Tibial nerve (tissue), 4 donors: ENCODE measurements at places on chromosomes 7 and 10.
A peak's percentile ranks its signal among the peaks of the same experiment; 100 is the strongest.

- no peak overlapping the region for H3K4me3 ChIP-seq
- H3K4me1 ChIP-seq: no peaks in the 10 kb centered on the region
- no peak overlapping the region for H3K27ac ChIP-seq
These were observed 44.0 kb upstream of the SVOPL start for GRCh38 chr7:138745189-138745588.

GRCh38 chr10:131979336-131979735 lies 2.4 kb downstream of the BNIP3 start:
- no peaks in the 10 kb centered on the region for H3K27me3 ChIP-seq
- H3K4me3 ChIP-seq: no peak overlapping the region
- H3K27ac ChIP-seq: peak overlapping the region; percentile 71
- no peak for DNase-seq
- H3K4me1 ChIP-seq: peaks cover 34% of the 10 kb centered on the region
- H3K36me3 ChIP-seq: peaks cover 19% of the 10 kb centered on the region

DNA sequence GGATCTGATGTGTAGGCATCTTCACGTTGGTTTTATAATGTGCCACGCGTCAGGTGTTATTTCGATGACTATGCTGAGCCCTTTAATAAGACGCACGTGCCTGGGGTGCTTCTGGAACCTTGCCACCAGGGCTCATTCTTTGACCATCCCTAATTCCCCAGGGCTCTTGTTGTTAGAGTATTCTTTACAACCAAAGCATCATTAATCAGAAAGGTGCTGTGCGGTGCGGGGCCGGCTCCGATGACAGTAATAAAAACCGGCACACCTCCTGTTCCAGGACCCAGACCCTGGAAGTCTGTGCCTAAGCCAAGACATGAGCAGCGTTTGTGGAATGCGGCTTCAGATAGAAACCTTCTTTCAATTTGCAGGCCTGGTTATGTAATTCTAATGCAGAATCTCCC lies 58.4 kb downstream of the MGMT start:
- H3K4me3 ChIP-seq: no peak overlapping the region
- H3K27ac ChIP-seq: no peak overlapping the region
- no peaks in the 10 kb centered on the region for H3K27me3 ChIP-seq
- no peaks in the 10 kb centered on the region for H3K4me1 ChIP-seq
- no peak for DNase-seq

DNA sequence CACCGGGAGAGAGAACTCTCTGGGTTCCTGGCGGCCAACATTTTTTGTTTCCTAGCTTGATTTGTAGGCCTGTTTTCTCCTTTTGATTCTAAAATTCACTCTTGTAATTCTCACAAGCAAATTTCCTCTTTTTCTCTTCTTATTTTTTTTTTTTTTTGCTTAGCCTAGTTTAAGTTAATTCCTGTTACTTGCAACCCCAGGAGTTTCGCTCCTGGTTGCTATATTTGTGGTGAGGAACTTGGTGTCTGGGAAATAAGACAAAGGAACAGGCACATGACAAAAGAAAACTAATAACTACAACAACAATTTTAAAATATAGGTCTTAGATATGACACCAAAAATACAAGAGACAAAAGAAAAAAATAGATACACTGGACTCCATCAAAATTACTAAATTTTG lies 6.7 kb downstream of the AOAH start:
- no peaks in the 10 kb centered on the region for H3K27me3 ChIP-seq
- no peak overlapping the region for H3K4me3 ChIP-seq
- no peaks in the 10 kb centered on the region for H3K36me3 ChIP-seq
- DNase-seq: no peak
- no peaks in the 10 kb centered on the region for H3K4me1 ChIP-seq

DNA sequence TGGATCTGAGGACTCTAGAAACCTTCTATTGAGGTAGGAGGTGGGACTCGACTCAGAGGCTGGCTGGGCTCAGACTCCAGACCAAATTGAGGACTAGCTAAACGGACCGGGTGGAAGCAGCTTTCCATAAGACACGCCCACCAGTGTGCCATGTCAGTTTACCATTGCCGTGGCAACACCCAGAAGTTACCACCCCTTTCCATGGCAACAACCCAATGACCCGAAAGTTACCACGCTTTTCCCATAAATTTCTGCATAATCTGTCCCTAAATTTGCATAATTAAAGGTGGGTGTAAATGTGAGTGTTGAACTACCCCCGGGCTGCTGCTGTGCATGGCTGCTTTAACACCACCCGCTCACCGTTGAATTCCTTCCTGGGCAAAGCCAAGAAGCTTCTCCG lies 58.9 kb downstream of the MICALL2 start:
- no peak overlapping the region for H3K27ac ChIP-seq
- H3K27me3 ChIP-seq: no peaks in the 10 kb centered on the region
- no peaks in the 10 kb centered on the region for H3K4me1 ChIP-seq
- no peak overlapping the region for H3K4me3 ChIP-seq
- no peak for DNase-seq
- H3K36me3 ChIP-seq: no peaks in the 10 kb centered on the region

- H3K27me3 ChIP-seq: no peaks in the 10 kb centered on the region
- H3K4me1 ChIP-seq: no peaks in the 10 kb centered on the region
- no peak overlapping the region for H3K4me3 ChIP-seq
These were observed 341.7 kb upstream of the SMIM30 start for GRCh38 chr7:113460067-113460466.

- DNase-seq: no peak
- no peaks in the 10 kb centered on the region for H3K36me3 ChIP-seq
- H3K4me1 ChIP-seq: no peaks in the 10 kb centered on the region
- H3K27ac ChIP-seq: no peak overlapping the region
These were observed 212.6 kb downstream of the FOXP2 start for GRCh38 chr7:114627231-114627630.

- DNase-seq: no peak
- no peak overlapping the region for H3K4me3 ChIP-seq
- H3K27me3 ChIP-seq: no peaks in the 10 kb centered on the region
- no peak overlapping the region for H3K27ac ChIP-seq
These were observed 490.7 kb downstream of the RPS24 start for GRCh38 chr10:78524342-78524741.

GRCh38 chr10:117350909-117351308 lies 24.3 kb downstream of the PDZD8 start:
- no peaks in the 10 kb centered on the region for H3K27me3 ChIP-seq
- no peak overlapping the region for H3K4me3 ChIP-seq
- H3K4me1 ChIP-seq: peaks cover 25% of the 10 kb centered on the region
- no peaks in the 10 kb centered on the region for H3K36me3 ChIP-seq
- no peak overlapping the region for H3K27ac ChIP-seq
- DNase-seq: no peak

DNA sequence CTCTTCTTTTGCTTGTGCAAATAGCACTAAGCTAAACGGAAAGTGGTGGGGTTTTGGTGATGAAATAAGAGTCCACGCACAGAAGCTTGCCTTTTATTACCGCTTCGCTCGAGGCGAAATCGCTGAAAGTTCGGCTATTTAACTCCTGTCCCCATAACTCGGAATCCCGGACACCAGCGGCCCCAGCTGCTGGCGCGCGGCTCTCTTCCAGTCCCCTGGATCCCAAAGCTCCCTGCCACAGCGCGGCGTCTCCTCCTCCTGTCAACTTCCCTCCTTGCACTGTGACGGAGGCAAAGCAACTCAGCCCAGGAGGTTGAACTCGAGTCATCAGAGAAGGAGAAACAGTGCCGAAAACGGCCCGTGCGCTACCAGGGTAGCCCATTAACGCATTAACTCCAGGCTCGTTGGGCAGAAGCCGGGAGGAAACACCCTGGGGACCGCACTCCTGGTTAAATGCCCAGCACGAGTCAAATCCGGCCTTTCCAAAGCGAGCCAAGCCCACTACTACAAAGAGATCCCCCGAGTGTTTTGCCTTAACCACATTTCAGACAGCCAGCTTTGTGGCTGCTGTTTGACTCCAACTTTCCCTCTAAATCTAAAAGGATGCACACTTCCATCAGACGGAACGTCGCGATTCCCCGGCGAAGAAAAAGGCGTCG lies 1.3 kb downstream of the SEMA3D start:
- peak overlapping the region; percentile 76 for H3K27ac ChIP-seq
- no peaks in the 10 kb centered on the region for H3K36me3 ChIP-seq
- peak overlapping the region; percentile 56 for H3K4me3 ChIP-seq
- peaks cover 20% of the 10 kb centered on the region for H3K4me1 ChIP-seq
- no peaks in the 10 kb centered on the region for H3K27me3 ChIP-seq

DNA sequence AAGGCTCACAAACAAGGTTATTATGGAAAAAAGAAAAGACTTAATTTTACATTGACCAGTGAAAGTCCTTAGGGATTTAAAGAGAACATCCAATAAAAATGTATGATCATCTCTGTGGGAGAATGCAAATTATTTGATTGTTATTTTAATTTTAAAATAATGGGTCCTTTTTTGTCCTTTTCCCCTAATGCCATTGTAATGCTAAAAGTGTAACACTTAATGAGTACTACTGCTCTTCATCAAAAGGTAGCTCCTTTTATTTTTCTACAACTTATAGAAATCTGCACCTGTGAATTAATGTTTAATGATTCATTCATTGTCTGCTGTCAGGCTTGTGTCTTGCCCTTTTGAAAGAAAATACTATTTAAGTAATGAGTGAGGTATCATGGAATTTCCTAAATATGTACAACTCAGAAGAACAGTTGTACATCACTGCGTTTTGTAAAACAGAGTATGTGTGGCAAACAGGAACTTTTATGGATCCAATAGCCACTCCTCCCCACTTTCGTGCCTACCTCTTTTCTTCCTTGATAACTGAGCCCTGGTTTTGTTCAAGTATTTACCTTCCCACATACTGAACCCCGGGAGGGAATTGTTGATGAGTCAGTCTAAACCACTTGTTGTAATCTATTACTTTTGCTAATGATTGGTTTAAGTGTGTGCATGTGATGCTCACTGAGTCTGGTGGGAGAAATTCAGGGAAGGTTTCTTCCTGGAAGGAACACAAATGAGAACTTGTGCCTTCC lies 19.9 kb upstream of the TRUB1 start:
- no peaks in the 10 kb centered on the region for H3K27me3 ChIP-seq
- no peak overlapping the region for H3K4me3 ChIP-seq

DNA sequence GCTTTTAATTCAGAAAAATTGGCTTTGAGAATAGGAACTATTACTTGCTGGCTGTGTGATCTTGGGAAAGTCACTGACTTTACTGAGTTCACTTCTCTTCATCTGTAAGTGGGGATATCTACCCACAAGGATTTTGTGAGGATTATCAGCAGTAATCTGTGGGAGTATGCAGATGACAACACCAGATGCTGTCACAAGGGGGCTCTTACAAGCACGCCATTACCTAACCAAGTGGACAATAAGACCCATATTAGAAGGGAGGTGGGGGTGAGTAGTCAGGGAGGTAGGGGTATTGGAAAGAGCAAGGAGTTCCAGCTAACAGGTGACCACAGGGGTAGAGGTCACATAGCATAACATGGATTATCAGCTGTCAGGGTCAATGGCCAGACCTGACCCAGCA lies 569.4 kb downstream of the SUGCT start:
- H3K27me3 ChIP-seq: no peaks in the 10 kb centered on the region
- no peak overlapping the region for H3K27ac ChIP-seq
- no peaks in the 10 kb centered on the region for H3K4me1 ChIP-seq
- no peak for DNase-seq

- DNase-seq: no peak
- peaks cover 12% of the 10 kb centered on the region for H3K4me1 ChIP-seq
- no peak overlapping the region for H3K27ac ChIP-seq
- no peaks in the 10 kb centered on the region for H3K36me3 ChIP-seq
- H3K27me3 ChIP-seq: no peaks in the 10 kb centered on the region
These were observed 17.3 kb upstream of the GRIFIN start for GRCh38 chr7:2493205-2494164.

DNA sequence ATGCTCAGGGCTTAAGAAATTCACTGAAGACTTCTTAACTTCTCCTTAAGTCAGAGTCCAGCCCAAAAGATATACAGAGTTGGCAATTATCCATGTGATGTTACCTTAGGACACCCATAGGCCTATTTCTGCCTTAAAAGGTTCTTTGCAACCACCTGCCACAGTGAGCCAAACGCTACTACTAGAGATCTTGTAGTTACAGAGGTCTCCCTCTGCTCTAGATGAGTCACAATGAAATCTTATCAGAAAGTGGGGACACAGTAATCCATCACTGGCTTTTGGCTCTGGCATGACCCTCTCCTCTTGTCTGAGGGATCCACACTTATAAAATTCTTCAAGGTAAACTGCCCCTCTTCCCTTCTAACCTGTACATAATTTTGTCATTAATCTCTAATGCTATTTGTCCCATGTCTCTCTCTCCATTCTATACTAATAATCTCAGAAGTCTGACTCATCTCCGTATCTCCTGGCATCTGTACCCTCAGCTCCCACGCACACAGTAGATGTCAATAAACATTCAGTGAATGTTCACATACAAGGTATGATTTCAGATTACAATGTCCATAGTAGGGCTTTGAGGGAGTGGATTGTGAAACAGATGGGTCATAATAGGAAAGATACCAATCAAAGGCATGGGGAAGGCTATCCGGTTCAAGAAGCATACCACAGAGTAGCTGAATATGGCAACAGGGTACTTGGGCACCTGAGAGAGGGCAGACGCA lies 112.1 kb downstream of the SGMS1 start:
- peak overlapping the region; percentile 16 for H3K27ac ChIP-seq
- DNase-seq: no peak
- no peak overlapping the region for H3K4me3 ChIP-seq
- H3K27me3 ChIP-seq: no peaks in the 10 kb centered on the region
- H3K4me1 ChIP-seq: peaks cover 45% of the 10 kb centered on the region
- no peaks in the 10 kb centered on the region for H3K36me3 ChIP-seq

DNA sequence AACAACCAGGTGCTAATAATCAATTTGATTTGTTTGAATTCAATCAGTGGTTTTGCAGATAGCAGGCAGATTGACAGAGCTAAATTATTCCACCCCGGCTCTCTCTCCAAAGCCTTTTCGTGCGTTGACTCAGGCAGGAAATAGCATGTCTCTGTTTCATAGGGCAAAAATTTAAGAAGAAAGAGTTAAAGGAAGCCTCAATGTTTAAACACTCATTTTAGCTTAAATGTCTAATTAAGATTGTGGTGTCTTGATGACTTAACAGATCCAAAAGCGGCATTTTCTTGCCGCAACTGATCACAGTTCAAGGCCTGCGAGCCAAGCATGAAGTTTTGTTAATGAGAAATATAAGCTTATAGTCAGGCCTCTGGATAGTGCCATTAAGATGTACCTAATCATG lies 1051.1 kb upstream of the AUTS2 start:
- no peaks in the 10 kb centered on the region for H3K36me3 ChIP-seq
- H3K27ac ChIP-seq: no peak overlapping the region
- H3K4me1 ChIP-seq: no peaks in the 10 kb centered on the region
- H3K4me3 ChIP-seq: no peak overlapping the region
- H3K27me3 ChIP-seq: no peaks in the 10 kb centered on the region

DNA sequence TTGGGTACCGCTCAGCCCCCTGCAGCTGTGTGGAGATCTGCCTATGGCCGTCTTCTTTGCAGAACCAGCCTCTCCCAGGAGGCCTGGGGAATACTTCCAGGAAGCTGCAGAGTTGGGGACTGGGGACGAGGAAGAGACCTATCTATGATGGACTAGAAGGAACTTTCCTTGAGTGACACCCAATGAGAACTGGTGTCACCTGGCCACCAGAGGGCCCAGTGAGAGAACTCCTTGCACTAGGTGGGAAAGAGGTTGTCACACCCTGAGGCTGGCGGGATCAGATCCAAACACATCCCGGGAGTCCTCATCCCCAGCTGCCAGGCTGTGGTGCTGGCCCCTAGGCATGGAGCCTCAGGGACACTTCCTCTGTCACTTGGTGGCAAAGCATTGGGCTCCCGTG lies 4.9 kb upstream of the GRID2IP start:
- H3K27ac ChIP-seq: no peak overlapping the region
- no peak for DNase-seq
- H3K4me3 ChIP-seq: no peak overlapping the region

- no peaks in the 10 kb centered on the region for H3K27me3 ChIP-seq
- H3K4me1 ChIP-seq: no peaks in the 10 kb centered on the region
- no peak for DNase-seq
- H3K27ac ChIP-seq: no peak overlapping the region
- H3K36me3 ChIP-seq: peaks cover 63% of the 10 kb centered on the region
These were observed 29.6 kb downstream of the LOXL4 start for GRCh38 chr10:98238391-98238790.
